ENCODE measurements at places on chromosomes 16 and 17. TPM values are rescaled to one million over a fixed set of nuclear protein-coding genes. Genes with fewer than 3 reads are reported as not detected.
A peak's percentile ranks its signal among the peaks of the same experiment; 100 is the strongest.

DNA sequence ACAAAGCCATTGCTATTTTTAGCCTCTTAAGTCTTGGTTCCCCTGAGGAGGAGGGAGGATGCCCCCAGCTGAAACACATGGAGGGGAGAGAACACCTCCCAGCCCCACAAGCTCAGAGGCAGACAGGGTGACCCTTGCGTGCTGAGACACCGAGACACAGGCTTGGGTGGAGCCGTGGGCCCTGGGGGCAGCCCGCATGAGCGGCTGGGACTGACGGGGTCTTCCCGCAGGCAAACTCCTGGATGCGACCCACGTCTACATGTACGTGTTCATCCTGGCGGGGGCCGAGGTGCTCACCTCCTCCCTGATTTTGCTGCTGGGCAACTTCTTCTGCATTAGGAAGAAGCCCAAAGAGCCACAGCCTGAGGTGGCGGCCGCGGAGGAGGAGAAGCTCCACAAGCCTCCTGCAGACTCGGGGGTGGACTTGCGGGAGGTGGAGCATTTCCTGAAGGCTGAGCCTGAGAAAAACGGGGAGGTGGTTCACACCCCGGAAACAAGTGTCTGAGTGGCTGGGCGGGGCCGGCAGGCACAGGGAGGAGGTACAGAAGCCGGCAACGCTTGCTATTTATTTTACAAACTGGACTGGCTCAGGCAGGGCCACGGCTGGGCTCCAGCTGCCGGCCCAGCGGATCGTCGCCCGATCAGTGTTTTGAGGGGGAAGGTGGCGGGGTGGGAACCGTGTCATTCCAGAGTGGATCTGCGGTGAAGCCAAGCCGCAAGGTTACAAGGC is 9.8 kb downstream of the SLC16A3 start:
- DNase-seq = peak; percentile 93
- H3K27ac ChIP-seq = peak overlapping the region; percentile 45
- H3K27me3 ChIP-seq = no peaks in the 10 kb centered on the region
- peaks cover 58% of the 10 kb centered on the region for H3K4me1 ChIP-seq
- H3K4me3 ChIP-seq = no peak overlapping the region
- peaks cover 9% of the 10 kb centered on the region for H3K36me3 ChIP-seq

Gene CCL2
- 4.2 TPM for total RNA-seq

- DNase-seq = no peak
- H3K36me3 ChIP-seq = no peaks in the 10 kb centered on the region
- no peaks in the 10 kb centered on the region for H3K27me3 ChIP-seq
- peak overlapping the region; percentile 85 for H3K4me3 ChIP-seq
These were observed 1.3 kb downstream of the SLC43A2 start for GRCh38 chr17:1627182-1627981.

Gene CANT1
- total RNA-seq = 247 TPM

DNA sequence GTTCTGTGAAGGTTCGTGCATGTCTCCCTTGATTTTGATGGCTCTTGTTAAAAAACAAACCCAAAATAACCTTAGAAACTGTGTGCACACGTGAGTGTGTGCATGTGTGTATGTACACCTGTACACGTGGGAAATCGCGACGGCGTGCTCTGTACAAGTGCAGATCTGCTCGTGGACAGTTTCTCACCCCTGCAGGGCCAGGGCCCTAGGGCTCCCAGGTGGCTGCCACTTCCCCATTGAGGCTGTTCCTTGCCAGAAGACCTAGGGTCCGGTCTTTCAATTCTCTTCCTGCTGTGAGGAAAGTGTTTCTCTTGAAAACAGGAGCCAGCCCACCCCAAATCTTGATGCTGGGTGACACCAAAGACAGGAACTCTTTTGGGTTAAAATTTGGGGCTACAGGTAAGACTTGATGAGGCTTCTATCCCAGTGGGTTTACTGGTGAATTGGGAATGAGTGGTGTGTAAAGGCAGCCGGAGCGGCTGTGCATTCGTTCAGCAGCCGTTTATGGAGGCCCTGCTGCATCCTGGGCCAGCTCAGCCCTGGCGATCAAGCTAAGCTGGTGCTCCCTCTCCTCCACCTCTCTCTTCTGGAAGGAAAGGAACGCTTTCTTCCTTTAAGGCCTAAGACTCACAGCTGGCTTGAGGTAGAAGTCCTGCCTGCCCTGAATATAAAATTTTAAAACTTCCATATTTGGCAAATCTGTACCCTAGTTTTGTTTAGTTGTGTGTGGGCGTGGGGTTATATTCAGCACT is 137.9 kb downstream of the CLEC16A start:
- H3K27me3 ChIP-seq = no peaks in the 10 kb centered on the region
- peaks cover 25% of the 10 kb centered on the region for H3K4me1 ChIP-seq
- H3K4me3 ChIP-seq = no peak overlapping the region
- no peak overlapping the region for H3K27ac ChIP-seq

DNA sequence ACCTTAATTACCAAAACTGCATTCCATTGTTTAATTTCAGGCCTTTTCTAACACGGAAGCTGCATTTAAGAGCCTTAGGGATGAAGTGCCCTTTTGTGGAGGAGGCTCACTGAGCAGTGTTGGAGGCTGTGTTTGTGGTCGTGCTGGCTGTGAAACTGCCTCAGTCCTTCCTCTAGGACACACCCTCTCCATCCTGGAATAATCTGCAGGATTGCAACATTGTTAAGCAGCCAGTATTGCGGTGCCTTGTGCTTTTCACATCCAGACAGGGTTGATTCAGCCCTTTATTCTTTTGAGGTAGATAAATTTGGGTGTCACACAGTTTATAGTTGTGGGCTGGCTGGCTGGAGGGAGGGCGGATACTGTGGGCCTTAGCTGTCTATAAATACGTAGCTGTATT is 141.6 kb downstream of the CDRT15L2 start:
- H3K36me3 ChIP-seq = no peaks in the 10 kb centered on the region
- H3K27me3 ChIP-seq = no peaks in the 10 kb centered on the region
- no peak for DNase-seq
- H3K4me1 ChIP-seq = no peaks in the 10 kb centered on the region

DNA sequence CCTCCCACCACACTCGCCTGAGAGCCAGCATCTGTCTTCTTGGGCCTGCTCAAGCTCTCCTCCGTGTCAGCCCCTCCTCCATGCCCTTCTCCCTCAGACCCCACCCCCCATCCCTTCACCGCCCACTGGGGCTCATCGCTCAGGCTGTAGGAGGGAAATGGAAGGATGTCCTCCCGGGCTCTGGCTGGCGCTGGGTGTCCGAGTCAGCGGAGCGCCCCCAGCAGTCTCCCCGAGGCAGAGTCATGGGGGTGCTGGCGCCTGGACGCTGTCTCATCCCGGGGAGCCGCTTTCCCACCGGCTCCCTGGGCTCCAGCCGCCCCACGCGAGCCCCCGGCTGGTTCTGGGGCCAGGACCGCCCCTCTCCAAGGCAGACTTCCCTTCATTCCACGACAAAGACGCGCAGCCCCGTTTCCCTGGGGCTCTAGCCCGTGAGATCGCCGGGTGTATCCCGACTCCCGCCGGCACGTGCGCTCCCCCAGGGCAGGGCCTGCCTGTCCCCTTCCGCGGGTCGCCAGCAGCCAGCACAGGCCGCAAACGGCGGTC is 428 bp upstream of the ANTKMT start:
- H3K36me3 ChIP-seq = no peaks in the 10 kb centered on the region
- peaks cover 26% of the 10 kb centered on the region for H3K4me1 ChIP-seq
- peak; percentile 65 for DNase-seq
- peak overlapping the region; percentile 84 for H3K27ac ChIP-seq

DNA sequence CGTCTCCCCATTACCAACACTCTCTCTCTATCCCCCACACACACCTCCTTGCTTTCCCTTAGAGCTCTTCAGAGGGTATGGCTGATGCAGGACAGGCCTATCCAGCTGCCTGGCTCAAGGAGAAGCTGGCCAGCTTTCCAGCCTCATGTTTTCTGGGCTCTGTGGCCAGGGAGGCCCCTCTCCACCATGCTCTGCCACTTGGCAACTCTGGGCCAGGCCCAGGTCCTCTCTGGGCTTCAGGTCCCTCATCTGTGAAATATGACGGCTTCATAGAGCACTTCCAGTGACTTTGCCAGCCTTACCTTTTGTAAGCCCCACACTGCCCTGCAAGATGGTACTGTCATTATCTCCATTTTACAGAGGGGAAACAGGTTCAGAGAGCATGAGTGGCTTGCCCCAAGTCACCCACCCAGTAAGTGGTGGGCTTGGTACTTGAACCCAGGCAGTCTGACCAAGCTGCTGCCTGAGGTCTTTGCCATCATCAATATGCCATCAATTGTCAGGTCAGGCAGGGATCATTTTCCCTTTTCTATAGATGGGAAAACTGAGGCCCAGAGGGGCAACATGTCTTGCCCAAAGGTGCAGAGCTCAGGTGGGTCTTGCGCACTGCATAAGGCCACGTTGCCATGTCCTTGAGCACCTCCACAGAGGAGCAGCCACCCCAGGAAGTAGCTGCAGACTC is 548 bp upstream of the ADGRG5 start:
- H3K4me1 ChIP-seq = no peaks in the 10 kb centered on the region
- H3K27me3 ChIP-seq = no peaks in the 10 kb centered on the region
- no peak overlapping the region for H3K4me3 ChIP-seq
- H3K27ac ChIP-seq = no peak overlapping the region

DNA sequence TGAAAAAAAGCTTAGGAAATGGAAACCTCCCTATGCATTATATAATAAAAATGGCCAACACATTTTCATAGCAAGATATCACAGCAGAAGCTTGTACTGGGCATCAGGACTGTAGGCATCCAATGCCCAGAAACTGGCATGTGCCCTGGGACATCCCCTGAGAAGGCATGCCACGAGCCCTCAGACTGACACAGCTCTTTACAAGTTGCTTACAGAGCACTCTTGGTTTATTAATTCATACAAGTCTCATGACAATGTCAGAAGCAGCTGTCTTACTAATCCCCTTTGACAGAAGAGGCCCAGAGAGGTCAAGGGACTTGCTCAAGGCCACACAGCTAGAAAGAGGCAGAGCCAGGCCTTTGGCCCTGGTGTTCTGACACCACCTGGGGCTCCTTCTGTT is 5.6 kb upstream of the CCL2 start:
- H3K36me3 ChIP-seq = no peaks in the 10 kb centered on the region
- no peak for DNase-seq
- no peaks in the 10 kb centered on the region for H3K27me3 ChIP-seq
- H3K4me1 ChIP-seq = no peaks in the 10 kb centered on the region
- peak overlapping the region; percentile 40 for H3K27ac ChIP-seq

Gene CRHR1
- total RNA-seq = not detected

Gene FGF11
- 1.6 TPM for total RNA-seq

Gene RAMP2
- 8.4 TPM for total RNA-seq

DNA sequence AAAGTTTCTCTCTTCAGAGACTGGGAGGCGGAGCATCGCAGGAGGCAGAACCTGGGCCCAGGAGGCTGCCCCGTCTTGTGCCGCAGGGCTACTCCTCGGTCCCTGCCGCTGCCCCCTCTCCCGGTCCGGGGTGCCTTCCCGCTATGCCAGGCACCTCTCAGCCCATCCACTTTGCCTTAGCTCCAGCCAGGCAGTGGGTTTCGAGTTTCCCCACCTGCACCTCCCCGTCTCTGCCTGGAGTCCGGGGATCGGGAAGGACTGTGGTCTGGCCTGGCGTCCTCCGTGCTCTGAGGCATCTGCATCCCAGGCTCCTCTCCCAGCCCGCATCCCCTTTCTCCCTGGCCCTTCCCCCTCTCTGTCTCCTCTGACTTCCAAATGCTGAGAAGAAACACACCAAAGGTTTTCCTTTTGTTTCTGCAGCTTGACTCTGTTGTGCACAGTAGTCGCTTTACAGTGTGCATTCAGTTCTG is 26.8 kb upstream of the PIK3R6 start:
- H3K27ac ChIP-seq = no peak overlapping the region
- DNase-seq = no peak
- no peak overlapping the region for H3K4me3 ChIP-seq
- no peaks in the 10 kb centered on the region for H3K27me3 ChIP-seq

GRCh38 chr17:48626245-48627117 is at the start of gene HOXB9:
Gene HOXB9 (minus strand): TSS chr17:48626358. CDS start chr17:48626269, 89 bp downstream.
- peaks cover 12% of the 10 kb centered on the region for H3K4me1 ChIP-seq
- peak within 1 kb of the TSS; percentile 48 for H3K4me3 ChIP-seq
- H3K27me3 ChIP-seq = peaks cover 37% of the 10 kb centered on the region
- peak within 1 kb of the TSS; percentile 82 for H3K27ac ChIP-seq
- no peaks in the 10 kb centered on the region for H3K36me3 ChIP-seq

Gene HEATR9
- not detected for total RNA-seq

Gene DNASE1L2
- total RNA-seq = 0.85 TPM

Gene SIAH1
- 27.9 TPM for total RNA-seq

Gene HCRT
- not detected for total RNA-seq

Gene CTRL
- 2.2 TPM for total RNA-seq

Gene TMEM98
- 110 TPM for total RNA-seq

DNA sequence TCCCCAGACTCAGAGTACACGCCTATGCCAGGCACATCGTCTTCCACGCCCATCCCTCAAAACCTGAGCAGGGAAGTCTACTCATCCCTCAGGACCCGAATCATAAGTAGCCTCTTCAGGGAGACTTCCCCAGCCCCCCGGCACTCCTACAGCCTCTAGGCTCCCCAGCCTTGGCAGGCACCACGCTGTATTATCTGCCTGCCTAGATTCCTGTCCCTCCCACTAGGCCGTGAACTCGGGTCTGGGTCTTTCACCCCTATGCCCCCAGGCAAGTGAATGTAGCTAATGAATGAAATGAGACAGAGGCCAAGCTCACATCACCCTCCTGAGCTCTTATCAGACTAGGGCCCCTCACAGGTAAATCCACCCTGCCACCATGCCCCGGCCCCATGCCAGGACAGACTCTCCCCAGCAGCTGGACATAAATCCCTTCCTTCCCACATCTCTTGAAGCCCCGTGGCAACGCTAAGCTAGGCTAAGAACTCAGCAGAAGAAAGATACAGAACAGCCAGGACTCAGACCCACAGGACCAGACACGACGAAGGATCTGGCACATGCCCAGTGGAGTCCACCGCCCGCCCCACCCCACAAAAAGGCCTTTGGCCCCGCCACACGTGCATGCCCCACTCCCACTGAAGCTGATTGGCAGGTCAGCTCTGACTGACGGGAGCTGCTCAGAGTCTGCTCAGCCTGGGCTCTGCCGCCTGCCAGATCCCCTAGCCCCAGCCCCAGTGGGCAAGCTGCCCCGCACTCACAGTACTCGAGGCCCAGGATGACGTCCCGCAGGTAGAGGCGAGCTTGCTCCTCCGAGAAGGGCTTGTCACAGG is 13.0 kb downstream of the CAMKK1 start:
- H3K4me1 ChIP-seq = no peaks in the 10 kb centered on the region
- H3K4me3 ChIP-seq = no peak overlapping the region
- no peaks in the 10 kb centered on the region for H3K36me3 ChIP-seq
- no peak overlapping the region for H3K27ac ChIP-seq
- H3K27me3 ChIP-seq = no peaks in the 10 kb centered on the region
- no peak for DNase-seq

DNA sequence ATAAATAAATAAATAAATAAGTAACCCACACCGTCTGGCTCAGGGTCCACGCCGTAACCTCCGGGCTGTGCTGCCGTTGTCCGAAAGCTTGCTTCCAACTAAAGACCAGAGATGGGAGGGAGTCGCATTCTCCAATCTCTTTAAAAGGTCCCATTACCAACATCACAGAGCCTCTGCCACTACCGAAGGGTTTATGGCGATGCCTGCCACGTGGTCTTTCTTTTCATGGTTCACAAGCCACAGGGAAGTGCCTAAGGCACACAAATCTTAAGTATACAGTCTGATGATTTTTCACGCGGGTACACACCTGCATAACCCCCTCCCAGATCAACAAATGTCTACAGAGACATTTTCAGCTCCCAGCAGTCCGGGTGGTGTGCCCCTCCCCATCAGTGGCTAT is 1.4 kb downstream of the COTL1 start:
- H3K36me3 ChIP-seq = no peaks in the 10 kb centered on the region
- peak; percentile 47 for DNase-seq
- H3K4me3 ChIP-seq = peak overlapping the region; percentile 84
- H3K27me3 ChIP-seq = no peaks in the 10 kb centered on the region

All from colonic mucosa (tissue), 4 donors.